ENCODE measurements at places on chromosomes 6 and 20. TPM values are rescaled to one million over a fixed set of nuclear protein-coding genes. Genes with fewer than 3 reads are reported as not detected.
A peak's percentile ranks its signal among the peaks of the same experiment; 100 is the strongest.

GRCh38 chr20:43294031-43294430 is 104.3 kb upstream of the PTPRT start:
- H3K27ac ChIP-seq: no peak overlapping the region
- no peaks in the 10 kb centered on the region for H3K27me3 ChIP-seq
- H3K36me3 ChIP-seq: no peaks in the 10 kb centered on the region
- H3K4me1 ChIP-seq: no peaks in the 10 kb centered on the region
- no peak for DNase-seq

DNA sequence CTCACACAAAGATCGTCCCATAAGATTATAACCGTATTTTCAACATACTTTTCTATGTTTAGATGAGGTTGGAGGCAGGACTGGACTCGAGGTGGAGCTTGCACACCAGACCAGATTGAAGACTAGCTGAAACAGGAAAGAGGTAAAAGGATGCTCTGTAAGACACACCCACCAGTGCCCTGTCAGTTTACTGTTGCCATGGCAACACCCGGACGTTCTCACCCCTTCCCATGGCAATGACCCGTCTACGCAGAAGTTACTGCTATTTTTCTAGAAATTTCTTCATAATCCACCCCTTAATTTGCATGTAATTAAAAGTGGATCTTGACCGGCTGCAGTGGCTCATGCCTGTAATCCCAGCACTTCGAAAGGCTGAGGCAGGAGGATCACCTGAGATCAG is 13.6 kb upstream of the SRSF6 start:
- no peak overlapping the region for H3K27ac ChIP-seq
- no peak for DNase-seq
- H3K27me3 ChIP-seq: no peaks in the 10 kb centered on the region
- H3K4me1 ChIP-seq: peaks cover 3% of the 10 kb centered on the region

DNA sequence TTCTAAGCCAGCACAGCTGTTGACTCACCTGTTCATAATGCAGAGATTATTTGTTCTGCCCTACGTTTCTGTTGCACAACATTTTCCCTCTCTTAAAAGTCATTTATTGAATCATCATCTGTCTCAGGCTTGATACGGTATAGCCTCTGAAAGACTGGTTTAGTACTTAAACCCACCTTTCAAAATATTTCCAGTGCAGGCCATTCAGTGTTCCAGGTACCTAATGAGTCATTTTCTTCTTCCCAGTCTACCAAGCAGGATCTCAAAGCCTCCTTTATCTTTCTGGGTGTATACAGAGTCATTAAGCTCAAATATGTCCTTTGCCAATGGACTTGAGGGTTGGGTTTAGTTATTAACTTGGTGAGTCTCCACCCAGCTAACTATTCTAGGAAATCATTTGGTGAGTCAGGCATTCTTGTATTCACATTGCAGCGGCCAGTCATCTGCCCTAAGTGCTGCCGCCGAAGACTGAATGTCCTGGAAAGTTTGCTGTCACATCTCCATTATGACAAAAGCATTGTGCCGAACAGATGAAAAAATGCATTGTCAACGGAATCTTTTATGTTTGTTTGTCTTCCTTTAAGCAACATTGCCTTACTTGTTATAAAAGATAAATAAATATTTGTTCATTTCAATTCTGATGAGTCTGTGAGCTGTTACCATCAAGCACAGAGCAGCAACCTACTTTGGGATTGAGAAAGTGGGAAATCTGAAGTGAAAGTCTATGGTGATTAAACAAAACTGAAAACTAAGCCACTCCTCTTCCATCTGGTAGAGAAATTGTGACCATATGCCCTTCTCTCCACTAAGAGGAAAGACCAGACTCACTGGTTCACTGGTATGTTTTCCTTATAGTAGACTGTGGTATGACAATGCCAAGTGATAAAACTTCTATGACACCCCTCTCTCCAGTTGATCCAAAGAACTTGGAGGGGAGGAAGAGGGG is 14.3 kb upstream of the FAM135A start:
- no peaks in the 10 kb centered on the region for H3K4me1 ChIP-seq
- no peak for DNase-seq
- no peaks in the 10 kb centered on the region for H3K36me3 ChIP-seq

- no peak overlapping the region for H3K27ac ChIP-seq
- no peak for DNase-seq
- H3K27me3 ChIP-seq: no peaks in the 10 kb centered on the region
- H3K4me1 ChIP-seq: no peaks in the 10 kb centered on the region
- no peaks in the 10 kb centered on the region for H3K36me3 ChIP-seq
These were observed 15.9 kb downstream of the KIF25 start for GRCh38 chr6:168013250-168013915.

The CDH26 gene
- 0.31 TPM for polyA plus RNA-seq

DNA sequence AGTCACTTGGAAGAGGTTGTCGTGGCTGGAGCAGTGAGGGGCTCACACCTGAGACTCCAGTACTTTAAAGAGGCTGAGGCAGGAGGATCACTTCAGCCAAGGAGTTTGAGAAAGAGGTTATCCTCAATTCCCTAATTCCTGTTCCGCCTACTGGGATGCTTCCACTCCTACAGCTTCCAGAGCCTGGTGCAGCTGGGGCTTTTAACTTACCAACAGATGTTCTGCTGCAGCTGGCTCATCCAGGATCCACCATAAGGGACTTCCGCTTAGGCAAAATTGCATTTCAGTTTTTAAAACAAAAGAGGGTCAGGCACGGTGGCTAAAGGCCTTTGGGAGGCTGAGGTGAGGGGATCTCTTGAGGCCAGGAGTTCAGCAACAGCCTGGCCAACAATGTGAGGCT is 59.1 kb upstream of the CDYL start:
- H3K36me3 ChIP-seq: no peaks in the 10 kb centered on the region
- no peak overlapping the region for H3K4me3 ChIP-seq
- no peak for DNase-seq
- H3K27ac ChIP-seq: no peak overlapping the region
- no peaks in the 10 kb centered on the region for H3K4me1 ChIP-seq
- H3K27me3 ChIP-seq: no peaks in the 10 kb centered on the region

DNA sequence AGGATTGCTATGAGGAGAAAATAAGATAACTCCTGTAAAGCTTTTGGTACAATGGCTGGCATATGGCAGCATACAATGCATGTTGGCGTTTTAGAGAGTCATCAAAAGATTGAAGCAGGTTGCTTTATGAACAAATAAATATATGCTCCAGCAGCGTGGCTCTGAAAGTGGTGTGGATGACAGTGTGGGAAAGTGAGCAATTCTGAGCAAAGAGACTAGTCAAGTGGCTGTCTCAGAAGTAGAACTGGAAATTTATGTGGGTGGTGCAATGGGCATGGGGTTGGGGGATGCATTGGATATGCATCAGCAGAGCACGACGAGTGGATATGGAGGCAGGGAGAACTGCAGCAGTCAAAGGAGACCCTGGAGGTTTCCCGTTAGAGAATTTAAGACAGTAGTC is 66.2 kb upstream of the PHACTR2 start:
- no peak overlapping the region for H3K4me3 ChIP-seq
- no peak for DNase-seq
- no peaks in the 10 kb centered on the region for H3K27me3 ChIP-seq
- H3K36me3 ChIP-seq: no peaks in the 10 kb centered on the region

DNA sequence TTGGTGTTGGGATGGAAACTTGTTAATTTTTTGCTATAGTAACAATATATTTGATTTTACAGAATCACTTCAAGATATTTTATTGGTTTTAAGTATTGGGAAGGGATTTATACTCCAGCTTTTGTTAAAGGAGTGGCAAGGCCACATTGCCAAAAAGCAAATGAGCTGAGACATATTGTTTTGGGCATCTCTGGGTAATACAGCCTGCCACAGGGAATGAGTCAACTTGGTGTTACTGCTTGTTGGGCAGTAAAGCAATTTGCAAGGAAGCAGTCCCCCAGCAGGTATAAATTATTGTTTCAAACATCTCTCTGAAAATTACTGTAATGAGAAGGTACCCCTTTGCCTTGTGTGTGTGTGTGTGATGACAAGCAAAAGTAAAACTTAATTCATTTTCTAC is 868.3 kb upstream of the FLRT3 start:
- DNase-seq: no peak
- no peaks in the 10 kb centered on the region for H3K36me3 ChIP-seq
- no peak overlapping the region for H3K27ac ChIP-seq
- no peaks in the 10 kb centered on the region for H3K27me3 ChIP-seq
- no peaks in the 10 kb centered on the region for H3K4me1 ChIP-seq

The FOXF2 gene
- not detected for polyA plus RNA-seq

DNA sequence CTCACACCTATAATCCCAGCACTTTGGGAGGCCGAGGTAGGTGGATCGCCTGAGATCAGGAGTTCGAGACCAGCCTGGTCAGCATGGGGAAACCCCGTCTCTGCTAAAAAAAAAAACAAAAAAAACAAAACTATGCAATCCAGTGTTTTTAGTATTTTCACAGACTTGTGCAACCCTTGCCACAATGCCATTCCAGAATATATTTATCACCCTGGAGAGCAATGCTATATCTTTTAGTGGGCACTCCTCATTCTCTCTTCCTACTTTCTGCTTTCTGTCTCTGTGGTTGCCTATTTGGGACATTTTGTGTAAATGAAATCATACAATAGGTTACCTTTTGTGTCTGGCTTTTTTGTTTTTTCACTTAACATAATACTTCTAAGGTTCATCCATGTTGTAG is 39.1 kb upstream of the MROH8 start:
- no peak for DNase-seq
- no peaks in the 10 kb centered on the region for H3K4me1 ChIP-seq
- H3K27me3 ChIP-seq: no peaks in the 10 kb centered on the region
- H3K4me3 ChIP-seq: no peak overlapping the region

- H3K27ac ChIP-seq: no peak overlapping the region
- no peak overlapping the region for H3K4me3 ChIP-seq
- H3K4me1 ChIP-seq: no peaks in the 10 kb centered on the region
- no peaks in the 10 kb centered on the region for H3K27me3 ChIP-seq
These were observed 33.5 kb downstream of the TPBG start for GRCh38 chr6:82396964-82397751.

DNA sequence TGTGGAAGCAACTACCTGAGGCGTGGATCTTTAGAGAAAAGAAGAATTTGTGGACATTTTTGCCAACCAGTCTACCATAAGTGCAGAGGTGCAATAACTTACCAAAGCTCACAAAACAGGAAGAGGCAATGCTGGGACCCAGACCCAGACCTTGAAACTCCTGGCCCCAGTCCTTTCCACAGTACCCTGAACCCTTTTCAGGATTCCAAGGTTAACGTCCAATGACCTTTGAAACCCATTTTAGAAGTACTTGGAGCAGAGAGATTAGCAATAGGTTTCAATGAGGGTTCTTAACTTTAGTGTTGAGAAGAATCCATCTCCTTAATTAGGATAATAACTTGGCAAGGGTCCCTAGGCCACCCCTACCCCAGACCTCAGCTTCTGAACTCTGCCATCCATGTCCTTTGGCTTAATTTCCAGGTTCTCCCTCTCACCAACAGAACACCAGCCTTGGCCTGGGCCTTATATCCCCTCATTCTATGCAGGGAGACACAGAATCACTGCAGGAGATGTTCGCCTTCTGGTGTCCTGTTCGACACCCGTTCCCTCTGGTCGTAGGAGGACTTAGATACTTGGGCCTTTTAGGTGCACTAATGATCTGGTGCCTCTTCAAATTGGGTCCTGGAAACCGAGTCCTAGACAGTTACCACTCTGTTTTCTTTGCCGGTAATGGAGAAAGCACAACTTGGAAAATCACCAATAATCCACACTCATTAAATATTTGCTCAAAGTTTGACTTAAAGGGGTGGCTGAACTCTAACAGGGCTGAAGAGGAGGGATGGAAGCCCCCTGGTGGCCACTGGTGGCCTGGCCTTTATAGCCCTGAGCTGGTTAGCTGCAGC is 40.6 kb downstream of the ISM1 start:
- no peaks in the 10 kb centered on the region for H3K36me3 ChIP-seq
- DNase-seq: peak; percentile 71
- H3K27ac ChIP-seq: no peak overlapping the region

The PRR18 gene
- not detected for polyA plus RNA-seq

GRCh38 chr6:159061805-159062563 is 17.2 kb upstream of the TAGAP start:
- no peaks in the 10 kb centered on the region for H3K36me3 ChIP-seq
- DNase-seq: peak; percentile 89
- peak overlapping the region; percentile 78 for H3K4me3 ChIP-seq
- no peaks in the 10 kb centered on the region for H3K27me3 ChIP-seq
- H3K27ac ChIP-seq: peak overlapping the region; percentile 91

The ASIP gene
- polyA plus RNA-seq: not detected

DNA sequence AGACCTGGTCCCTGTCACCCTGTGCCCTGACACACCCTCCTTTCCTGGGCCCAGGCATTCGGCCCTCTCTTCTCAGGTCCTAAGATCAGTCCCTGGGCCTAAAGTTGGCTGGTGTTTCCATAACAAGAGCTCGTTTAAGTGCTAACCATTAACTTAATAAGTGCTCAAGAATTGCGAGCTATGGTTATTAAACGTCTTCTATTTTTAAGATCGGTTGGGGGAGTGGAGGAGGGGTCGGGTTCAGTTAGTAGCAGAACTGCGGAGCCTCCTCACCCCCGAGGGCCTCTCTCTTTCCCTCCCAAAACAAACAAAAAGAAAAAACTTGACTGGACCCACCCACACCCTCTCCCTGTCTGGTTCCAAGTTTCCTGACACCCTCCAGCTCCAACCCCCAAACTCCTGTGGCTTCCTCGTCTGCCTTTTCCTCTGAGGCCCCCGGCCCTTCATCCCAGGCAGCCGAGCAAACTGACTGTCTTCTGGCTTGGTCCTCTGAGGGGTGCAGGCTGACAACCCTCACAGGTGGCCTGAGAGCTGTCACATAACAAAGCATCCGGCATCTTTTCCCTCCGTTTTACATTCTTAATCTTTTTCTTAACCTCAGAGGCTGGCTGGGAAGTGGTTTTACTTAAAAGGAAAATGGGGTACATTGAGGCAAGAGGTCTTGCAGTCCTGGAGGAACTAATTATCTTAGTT is 2.0 kb downstream of the STK35 start:
- peaks cover 56% of the 10 kb centered on the region for H3K4me1 ChIP-seq
- H3K27me3 ChIP-seq: no peaks in the 10 kb centered on the region
- peak overlapping the region; percentile 87 for H3K4me3 ChIP-seq
- peaks cover 16% of the 10 kb centered on the region for H3K36me3 ChIP-seq
- no peak for DNase-seq

GRCh38 chr6:11291582-11291981 is 59.1 kb upstream of the NEDD9 start:
- H3K27me3 ChIP-seq: no peaks in the 10 kb centered on the region
- H3K4me3 ChIP-seq: no peak overlapping the region
- no peak overlapping the region for H3K27ac ChIP-seq
- H3K4me1 ChIP-seq: no peaks in the 10 kb centered on the region

The HLA-DQA2 gene
- not detected for polyA plus RNA-seq

The TSPO2 gene
- polyA plus RNA-seq: not detected

The SERPINB6 gene
- 21.9 TPM for polyA plus RNA-seq

GRCh38 chr6:16839631-16840179 is 78.4 kb upstream of the ATXN1 start:
- no peak overlapping the region for H3K4me3 ChIP-seq
- H3K4me1 ChIP-seq: peaks cover 16% of the 10 kb centered on the region
- no peak for DNase-seq
- H3K27me3 ChIP-seq: no peaks in the 10 kb centered on the region
- no peaks in the 10 kb centered on the region for H3K36me3 ChIP-seq

- peak; percentile 10 for DNase-seq
- no peaks in the 10 kb centered on the region for H3K36me3 ChIP-seq
- no peak overlapping the region for H3K4me3 ChIP-seq
These were observed 11.1 kb downstream of the CDH4 start for GRCh38 chr20:61263084-61263695.

- H3K4me1 ChIP-seq: no peaks in the 10 kb centered on the region
- no peaks in the 10 kb centered on the region for H3K36me3 ChIP-seq
- H3K4me3 ChIP-seq: no peak overlapping the region
These were observed 102.0 kb upstream of the KCNQ5 start for GRCh38 chr6:72519871-72520270.

The PROKR2 gene
- not detected for polyA plus RNA-seq

The TSBP1 gene
- not detected for polyA plus RNA-seq

All from CD4-positive, CD25-positive, alpha-beta regulatory T cell (primary cell).